ENCODE measurements at places on chromosomes 6 and 20.

GRCh38 chr6:110786271-110786670, 29.0 kb downstream of the CDK19 start:
- no peak for DNase-seq

DNA sequence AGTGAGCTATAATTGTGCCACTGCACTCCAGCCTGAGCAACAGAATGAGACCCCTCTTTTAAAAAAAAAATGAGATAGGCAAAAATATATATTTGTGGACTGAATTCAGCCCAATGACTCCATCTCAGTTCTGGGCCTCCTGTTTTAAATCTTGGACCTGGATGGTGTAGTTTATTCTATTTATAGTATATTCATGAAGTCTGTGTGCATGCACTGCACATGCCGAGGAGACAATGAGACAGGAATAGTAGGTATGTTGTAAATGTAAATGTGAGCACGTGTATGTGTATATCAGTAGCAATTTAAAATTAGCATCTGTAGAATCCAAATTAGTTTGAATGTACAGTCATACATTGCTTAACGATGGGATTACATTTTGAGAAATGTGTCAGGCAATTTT, 91.0 kb downstream of the TBC1D7 start:
- DNase-seq = no peak

GRCh38 chr6:91743756-91744155, 1156.9 kb upstream of the MAP3K7 start:
- DNase-seq = no peak

- no peak for DNase-seq
These were observed 126.2 kb upstream of the ARID1B start for GRCh38 chr6:156650896-156651390.

DNA sequence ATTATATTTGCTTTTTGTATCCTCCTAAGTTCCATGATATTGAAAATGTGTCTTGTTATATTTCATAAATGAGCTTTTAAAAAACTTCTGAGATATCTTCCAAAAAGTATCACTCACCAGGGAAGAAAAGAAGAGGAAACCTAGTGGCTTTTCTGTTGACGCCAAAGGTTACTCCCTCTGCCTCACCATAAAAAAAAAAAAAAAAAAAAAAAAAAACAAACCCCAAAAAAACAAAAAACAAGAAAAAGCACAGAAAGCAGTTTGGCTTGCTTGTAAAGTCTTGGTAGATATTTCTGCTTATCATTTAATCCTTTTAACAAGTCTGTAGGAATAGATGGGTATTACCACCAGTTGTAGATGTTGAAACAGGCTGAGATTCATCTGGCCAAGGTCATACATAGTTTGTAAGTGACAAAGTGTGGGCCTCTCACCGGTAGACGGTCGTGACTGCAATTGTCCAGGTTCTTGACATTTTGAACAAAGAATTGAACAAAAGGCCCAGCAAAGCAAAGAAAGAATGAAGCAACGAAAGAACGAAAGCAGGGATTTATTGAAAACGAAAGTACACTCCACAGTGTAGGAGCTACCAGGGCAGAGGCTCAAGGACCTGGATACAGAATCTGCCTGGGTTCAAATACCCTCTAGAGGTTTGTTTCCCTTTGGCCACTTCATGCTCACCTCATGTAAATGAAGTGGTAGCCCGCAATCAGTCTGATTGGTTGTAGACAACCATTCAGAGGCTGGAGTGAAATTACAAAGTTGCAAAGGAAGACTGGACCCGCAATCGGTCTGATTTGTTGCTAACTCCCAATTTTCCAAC, 11.6 kb upstream of the ELOVL5 start:
- no peak for DNase-seq

DNA sequence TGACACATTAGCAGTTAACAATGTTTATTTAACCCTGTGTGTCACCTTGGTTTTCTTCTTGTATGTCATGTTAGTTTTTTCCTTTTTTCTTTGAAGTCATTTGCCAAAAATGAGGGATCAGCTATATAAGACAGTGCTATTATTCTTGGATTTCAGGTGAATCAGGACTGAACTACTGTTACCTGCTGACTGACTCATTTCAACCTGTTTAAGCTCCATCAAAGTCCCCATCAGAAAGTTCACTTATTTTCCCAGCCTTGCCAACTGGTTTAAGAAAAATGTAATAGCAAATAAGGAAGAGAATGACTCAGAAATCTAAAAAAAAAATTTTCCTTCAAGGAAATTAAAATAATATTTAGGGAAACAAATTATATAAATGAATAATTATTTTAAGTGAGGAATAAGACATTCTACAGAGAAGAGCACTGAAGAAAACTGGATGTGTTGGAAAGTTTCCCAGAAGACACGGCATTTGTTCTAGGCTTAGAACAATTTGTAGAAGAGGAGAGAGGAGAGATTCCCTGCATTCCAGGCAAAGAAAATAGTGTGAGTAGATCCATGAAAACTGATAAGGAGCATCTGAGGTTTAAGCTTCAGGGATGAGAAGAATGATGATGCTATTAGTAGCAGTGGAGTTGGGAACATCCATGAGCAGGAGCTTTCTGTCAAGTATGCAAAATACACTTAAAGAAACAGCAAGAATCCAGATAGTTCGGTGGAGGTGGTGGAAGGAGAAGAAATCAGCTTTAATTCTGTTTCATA, 84.9 kb upstream of the SIM1 start:
- DNase-seq = no peak

DNA sequence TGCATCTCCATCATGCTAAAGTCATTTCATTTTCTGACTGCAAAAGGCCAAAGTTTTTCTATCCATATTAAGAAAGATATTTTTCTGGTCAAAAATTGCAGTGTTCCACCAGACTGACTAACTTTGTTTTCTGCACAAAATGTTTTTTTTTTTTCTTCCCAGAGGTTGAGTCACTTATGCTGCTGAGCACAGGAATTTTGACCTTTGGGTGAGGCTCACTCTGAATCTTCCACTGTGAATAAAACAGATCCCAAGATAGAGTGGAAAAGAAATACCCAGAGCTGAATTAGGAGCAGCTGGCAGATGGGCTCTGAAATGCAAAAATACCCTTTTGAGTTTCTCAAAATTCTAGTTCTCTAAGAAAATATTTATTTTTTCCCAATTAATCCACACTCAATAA, 996.8 kb downstream of the KIF16B start:
- DNase-seq = no peak

GRCh38 chr6:139131736-139132280, 3.1 kb upstream of the HECA start:
- no peak for DNase-seq

DNA sequence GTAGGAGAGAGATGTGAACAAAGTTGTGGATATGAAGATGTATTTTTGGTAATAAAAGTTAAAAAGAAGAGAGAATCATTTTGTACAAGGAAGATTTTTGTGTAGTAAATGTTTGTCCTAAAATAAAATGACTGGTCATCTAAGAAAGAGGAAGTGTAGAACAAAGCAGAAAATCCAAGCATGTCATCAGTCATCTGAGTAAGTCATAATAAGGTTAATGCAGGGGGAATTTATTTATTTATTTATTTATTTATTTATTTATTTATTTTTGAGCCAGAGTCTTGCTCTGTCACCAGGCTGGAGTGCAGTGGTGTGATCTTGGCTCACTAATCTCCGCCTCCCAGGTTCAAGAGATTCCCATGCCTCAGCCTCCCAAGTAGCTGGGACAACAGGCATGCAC, 15.7 kb upstream of the CGA start:
- no peak for DNase-seq

DNA sequence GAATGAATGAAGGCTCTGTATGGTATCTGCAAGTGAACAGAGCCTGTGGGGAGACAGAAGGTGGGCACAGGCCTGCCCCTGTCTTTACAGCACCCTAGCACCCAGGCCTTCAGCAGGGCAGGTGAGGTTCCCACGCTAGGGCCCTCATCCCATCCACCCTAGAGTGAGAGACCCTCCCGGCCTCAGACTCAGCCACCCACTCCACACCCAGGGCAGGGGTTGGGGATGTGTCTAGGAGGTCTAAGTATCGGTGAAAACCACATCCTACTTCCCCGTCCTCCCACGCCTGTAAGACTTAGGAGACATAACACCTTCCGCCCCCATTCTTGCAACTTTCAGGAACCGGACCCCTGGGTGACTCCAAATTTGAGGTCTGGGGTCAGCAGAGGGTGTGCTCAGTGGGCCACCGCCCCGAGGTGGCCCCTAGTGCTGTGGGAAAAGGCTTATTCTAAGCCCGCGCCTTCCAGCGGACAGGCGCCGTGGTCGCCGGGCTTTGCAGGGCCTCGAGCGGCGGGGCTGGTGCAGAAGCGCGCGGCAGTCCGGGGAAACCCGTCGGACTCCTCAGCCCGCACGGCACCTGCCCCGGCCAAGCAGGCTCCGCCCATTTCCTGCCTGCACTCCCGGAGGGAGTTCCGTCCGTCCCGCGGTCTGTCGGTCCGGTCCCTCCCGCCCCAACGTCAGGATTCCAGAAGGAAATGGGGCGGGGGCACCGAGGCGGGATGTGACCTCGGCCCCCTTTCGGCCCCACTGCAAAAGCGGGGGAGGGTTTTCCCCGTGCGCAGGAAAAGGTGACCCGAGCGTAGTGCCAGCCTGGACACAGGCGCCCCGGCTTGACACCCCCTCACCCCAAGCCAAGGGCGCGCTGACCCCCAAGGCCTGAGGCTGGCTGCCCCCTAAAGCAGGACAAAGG, 868 bp downstream of the SAMD10 start:
- no peak for DNase-seq

- DNase-seq = no peak
These were observed 218.8 kb upstream of the RNF24 start for GRCh38 chr20:4234128-4234527.

DNA sequence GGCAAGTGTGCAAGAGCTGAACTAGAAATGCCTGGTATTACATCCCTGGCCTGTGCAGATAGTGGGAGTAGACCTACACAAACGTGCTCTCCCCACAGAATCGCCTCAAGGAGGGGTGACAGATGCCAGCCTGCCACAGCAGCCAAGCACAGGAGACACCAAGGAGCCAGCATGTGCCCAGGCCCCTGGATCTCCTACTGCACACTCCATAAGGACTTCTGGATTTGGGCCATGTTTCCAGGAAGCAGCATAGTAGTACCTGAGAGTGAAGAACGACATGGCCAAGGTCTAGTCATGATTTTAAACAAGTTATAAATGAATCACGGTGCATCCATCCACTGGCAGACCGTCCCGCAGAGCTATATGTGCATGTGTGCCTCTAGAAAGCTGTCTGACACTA, 232.2 kb downstream of the SYNDIG1 start:
- DNase-seq = no peak

DNA sequence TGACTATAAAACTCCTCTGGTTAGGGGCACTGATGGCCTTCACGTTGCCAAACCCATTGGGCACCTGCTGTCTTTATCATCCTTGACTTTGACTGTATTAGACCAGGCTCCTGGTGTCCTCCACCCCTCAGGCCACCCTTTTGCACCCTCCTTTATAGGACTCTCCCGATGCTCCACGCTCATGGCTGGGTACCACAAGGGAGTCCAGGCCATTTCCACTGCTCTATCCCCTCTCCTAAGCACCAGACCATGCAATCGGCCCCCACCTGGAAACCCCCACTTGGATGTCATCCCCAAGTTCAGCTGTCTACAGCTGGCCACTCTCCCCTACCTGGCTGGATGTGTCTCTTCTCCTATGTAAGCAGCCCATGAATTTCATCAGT, 115.2 kb downstream of the TOX2 start:
- no peak for DNase-seq

GRCh38 chr6:72798196-72798595, 176.3 kb downstream of the KCNQ5 start:
- no peak for DNase-seq

DNA sequence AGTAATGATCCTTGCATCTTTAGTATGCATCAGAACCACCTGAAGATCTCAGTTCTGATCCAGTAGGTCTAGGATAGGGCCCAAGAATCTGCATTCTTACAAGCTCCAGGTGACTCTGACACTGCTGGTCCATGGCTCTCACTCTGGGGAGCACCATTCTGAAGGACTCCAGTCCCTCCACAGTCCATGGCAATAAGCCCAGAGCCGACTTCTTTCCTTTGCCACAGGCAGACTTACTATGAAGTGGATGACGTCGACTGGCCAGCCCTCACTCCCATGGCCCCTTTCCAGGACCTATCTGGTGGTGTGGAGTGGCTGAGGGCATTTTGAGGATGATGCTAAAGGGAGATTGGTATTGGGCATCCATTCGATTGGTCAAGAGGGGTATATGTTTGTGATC, 21.8 kb upstream of the LY86 start:
- DNase-seq = no peak

DNA sequence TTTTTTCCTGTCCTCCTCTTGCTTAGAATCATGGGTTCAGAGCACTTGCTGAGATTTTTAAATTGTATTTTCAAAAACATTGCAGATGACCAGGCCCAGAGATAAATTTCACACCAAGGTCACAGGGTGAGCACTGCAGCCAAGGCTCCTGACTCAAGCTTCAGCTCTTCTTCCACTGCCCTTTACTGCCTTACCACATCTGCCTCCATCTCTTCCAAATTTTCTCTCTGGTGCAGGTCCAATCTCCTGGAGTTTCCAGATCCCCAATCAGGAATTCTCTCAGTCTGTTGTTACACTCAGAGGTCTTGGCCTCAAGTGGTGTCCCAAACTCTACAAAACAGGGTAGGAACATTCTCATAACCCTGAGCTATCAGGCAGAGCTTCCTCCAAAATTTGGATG, 12.7 kb downstream of the SNAP25 start:
- DNase-seq = no peak

- DNase-seq = no peak
These were observed 24.0 kb upstream of the LRRC1 start for GRCh38 chr6:53770780-53771249.

DNA sequence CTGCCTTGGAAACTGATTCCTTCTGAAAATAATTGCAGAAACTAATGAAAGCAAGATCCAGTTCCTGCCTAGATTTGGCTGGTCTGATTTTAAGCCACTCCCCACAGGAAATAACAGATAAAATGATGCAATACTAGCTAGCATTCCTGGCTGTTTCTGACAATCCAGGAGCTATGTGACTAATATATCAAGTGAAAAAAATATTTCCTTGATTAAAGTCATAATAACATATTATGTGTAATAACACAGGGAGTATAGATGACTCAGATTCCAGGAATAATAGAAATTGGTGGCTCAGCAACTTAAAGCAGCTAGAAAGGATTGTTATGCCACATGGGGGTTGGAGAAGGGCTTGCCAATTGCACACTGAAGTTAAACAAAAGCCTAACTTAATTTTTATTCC, 182.7 kb upstream of the SALL4 start:
- no peak for DNase-seq

- no peak for DNase-seq
These were observed 142.5 kb upstream of the SPACA1 start for GRCh38 chr6:87905101-87905641.

- no peak for DNase-seq
These were observed 30.8 kb downstream of the FBXO5 start for GRCh38 chr6:152952045-152952444.

- DNase-seq = no peak
These were observed 467.1 kb upstream of the RNF217 start for GRCh38 chr6:124494956-124495664.

Measured in stimulated activated CD8-positive, alpha-beta memory T cell treated with anti-CD3 and anti-CD28 coated beads, Interleukin-4, amount 100 ng/mL, for 1 hour (primary cell).